Choroid plexus epithelial cell (primary cell): ENCODE measurements at places on chromosomes 13 and 19.

GRCh38 chr19:1671716-1672037 lies 19.3 kb upstream of the TCF3 start:
- DNase-seq = no peak

DNA sequence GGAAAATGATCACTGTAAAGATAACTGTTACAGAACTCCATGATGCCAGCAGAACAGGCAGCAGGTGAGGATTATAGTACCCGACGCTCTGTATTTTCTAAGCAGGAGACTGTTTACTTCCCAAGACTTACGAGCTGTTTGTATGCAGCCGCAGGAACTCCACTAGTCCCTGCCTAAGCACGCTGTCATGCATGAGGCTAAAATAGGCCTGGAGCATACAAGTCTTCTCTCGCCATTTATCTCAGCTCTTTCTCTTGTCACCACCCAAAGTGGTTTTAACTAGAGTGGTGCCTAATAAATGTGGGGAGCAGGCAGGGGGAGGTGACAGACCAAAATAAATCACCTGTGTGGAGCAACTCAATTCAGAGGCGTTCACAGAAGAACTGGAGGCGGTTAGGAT lies 175.8 kb downstream of the TDRD3 start:
- DNase-seq = no peak

GRCh38 chr13:109480011-109480955 lies 306.1 kb downstream of the IRS2 start:
- peak; percentile 89 for DNase-seq

- DNase-seq = no peak
Observed at GRCh38 chr13:76053181-76053580, 417.1 kb downstream of the LMO7 start.

GRCh38 chr13:107088061-107088460 lies 520.1 kb upstream of the ARGLU1 start:
- DNase-seq = no peak

DNA sequence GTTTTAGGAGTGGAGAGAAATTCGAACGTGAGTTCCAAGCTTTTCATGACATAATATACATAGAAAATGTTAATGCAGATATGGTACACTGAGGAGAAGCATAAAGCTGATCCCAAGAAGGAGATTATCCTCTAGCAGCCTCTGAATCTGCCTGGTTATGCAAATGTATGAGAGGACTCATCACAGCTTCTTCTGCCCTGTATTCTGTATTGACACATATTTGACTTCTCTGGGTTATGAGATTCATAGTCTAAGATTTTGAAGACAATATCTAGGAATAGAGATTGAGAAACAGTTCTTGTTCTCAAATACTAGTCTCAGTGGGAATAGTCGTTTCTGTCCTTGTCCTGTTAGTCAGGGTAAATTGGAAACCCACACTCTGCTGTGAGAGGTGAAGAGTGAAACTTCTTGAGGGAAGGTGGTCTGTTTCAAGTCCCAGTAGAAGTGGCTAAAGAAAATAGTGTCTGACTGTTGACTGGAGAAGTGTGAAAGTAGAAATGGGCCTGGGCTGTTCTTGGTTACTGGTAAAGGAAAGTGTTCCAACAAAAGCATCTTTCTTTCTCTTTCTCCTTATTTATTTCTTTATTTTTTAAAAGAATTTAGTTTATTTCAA lies 1356.6 kb downstream of the SLITRK5 start:
- no peak for DNase-seq

GRCh38 chr13:27081893-27082679 lies 89.5 kb downstream of the USP12 start:
- peak; percentile 10 for DNase-seq

DNA sequence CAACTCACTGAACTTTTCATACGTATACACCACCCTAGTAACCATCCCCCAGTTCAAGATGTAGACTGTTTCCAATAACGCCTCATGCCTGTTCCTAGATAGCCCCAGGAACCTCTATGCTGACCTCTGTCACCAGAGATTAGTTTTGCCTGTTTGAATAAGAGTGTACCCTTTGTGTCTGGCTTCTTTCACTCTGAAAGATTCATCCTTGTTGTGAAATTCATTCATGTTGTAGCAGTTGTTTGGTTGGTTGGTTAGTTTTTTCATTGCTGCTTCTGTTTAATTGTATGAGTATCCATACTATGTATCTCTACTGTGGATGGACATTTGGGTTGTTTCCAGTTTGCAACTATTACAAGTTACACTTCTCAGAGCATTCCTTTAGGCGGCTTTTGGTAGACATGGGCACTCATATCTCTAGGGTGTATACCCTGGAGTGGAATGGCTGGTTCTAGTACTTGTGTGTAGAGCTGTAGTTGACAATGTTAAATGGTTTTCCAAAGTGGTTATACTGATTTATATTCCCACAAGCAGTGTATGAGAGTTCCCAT lies 1.6 kb downstream of the RNASEH2B start:
- peak; percentile 9 for DNase-seq

GRCh38 chr19:46839752-46840497 lies 10.7 kb downstream of the AP2S1 start:
- no peak for DNase-seq

- DNase-seq = no peak
Observed at GRCh38 chr19:41478171-41478570, 35.2 kb downstream of the ERICH4 start.

GRCh38 chr19:11047866-11048265 lies 41.4 kb upstream of the LDLR start:
- no peak for DNase-seq

GRCh38 chr13:41552031-41552430 lies 94.7 kb downstream of the RGCC start:
- DNase-seq = no peak

GRCh38 chr19:10091895-10092641 lies 6.0 kb downstream of the SHFL start:
- DNase-seq = no peak

DNA sequence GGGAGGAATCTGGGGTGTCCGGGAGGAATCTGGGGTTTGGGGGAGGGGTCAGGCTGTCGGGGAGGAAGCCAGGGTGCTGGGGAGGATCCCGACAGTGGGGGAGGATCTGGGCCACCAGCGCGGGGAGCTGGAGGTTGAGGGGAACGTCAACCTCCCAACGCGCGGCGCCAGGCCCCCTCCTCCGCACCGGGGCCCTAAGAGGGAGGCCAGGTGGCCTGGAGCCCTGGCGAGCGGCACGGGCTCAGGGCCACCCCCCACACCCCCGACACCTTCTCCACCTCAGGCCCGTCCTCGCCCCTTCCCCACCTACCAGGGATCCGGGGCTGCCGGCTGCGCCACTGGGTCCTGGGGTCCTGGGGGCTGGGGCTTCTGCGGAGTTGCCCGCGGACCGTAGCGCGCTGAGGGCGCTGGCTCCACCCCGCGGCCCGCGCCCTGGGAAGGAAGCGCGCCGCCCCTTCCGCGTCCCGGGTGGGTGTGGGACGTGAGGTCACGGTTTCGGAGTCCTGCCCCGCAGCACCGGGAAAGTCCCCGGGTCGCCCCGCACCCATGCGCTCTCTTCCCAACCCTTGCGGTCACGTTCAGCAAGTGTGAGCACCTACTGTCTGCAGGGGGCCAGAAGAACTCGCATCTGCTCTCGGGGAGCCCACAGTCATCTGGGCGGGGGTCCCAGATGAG lies at the start of gene TICAM1:
TICAM1 (minus strand) TSS at position 409 of the 675 bp plus-strand sequence. CDS start 13,335 bp downstream, outside the sequence.
- peak; percentile 56 for DNase-seq

GRCh38 chr13:78499802-78500201 lies 103.5 kb downstream of the POU4F1 start:
- DNase-seq = no peak

DNA sequence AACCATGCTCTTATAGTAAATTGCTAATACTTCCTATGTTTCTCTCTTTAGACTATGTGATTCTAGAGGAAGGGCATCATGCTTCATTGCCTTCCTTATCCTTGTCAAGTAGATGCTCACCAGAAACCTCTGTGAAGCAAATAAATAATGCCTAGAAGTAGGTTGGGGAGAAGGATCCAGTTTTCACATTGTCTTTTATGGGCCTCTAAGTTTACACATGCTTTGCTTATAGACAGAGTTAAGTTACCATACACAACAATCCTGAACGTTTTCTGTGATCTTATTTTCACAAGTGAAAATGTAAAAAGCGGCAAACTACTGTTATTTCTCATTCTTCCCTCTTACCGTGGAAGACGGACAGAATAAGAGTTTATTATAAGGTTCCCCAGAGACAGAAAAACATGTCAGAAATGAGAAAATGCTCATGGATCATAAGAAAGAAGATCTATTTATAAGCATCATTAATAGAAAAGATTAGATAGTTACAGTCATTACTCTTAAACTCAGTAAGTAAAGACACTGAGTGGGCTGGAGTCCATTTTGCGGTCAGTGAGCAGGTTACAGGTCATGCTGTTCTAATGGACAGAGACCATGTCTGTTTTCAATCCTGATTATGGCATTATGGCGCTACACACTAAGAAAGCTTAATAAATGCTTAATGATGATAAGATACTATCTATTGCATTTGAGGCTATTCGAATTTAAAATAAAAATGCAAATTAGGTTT lies 723.9 kb downstream of the PCDH9 start:
- DNase-seq = no peak

- peak; percentile 34 for DNase-seq
Observed at GRCh38 chr19:56566904-56567273, 379 bp upstream of the ZNF470 start.

GRCh38 chr13:27379694-27380641 lies 44.5 kb upstream of the GTF3A start:
- peak; percentile 54 for DNase-seq

- no peak for DNase-seq
Observed at GRCh38 chr13:73610799-73611592, 523.2 kb downstream of the KLF12 start.

- no peak for DNase-seq
Observed at GRCh38 chr19:32891609-32892008, 22.0 kb upstream of the SLC7A9 start.

- DNase-seq = peak; percentile 98
Observed at GRCh38 chr13:30865123-30866049, 40.7 kb upstream of the MEDAG start.

DNA sequence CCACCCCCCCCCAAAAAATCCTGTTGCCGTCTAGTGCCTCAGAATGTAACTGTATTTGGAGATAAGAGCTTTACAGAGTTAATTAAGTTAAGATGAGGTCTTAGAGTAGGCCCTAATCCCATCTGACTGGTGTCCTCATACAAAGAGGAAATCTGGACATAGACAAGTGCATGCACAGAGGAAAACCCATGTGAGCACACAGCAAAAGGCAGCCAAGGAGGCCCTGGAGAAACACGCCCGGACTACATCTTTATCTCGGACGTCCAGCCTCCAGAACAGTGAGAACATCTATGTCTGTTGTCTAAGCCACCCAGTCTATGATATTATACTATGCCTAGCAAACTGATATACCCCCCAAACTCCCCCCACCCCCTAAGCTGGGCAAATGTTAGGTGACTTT lies 193.8 kb downstream of the KATNAL1 start:
- DNase-seq = no peak

- DNase-seq = no peak
Observed at GRCh38 chr13:42223681-42224080, 48.3 kb upstream of the AKAP11 start.

DNA sequence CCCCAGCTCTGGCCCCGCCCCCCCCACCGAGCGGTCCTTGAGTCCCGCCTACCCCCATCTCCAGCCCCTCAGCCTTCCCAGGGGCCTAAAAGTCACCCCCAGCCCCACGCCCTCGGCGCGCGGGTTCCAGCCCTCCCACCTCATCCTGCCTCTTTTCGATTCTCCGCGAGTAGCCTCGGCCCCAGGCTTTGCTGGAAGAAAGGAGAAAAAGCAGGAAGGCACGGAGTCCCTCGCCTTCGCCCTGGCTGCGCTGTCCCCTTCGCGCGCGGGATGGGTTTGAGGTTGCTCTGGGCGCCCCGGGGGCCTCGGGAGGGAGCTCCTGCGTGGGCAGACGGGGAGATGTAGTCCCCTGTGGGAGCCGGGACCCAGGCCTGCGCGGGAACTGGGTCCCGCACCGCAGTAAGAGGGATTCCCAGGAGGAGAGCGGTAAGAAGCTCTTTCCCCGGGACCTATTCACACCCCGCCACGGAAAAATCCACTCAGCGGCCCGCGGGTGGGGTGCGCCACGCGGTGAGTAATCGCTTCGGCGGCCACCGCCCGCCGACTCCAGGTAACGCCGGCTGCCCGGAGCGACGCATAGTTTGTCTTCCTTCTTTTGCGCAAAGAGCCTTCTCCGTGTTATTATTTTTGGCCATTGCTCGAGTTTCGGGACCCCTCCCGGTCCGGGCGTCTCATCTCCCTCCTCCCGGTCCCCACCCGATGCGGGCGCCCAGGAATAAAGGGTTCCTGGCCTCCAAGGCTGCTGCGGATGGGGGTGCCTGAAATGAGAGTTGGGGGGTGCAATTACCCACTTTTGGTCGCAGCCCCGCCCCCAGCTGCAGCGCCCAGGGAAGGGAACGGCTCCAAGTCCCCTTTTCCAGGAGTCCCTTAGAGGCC lies 865 bp upstream of the CRLF1 start:
- DNase-seq = no peak

GRCh38 chr13:98937911-98938381 lies 39.9 kb downstream of the DOCK9 start:
- peak; percentile 66 for DNase-seq

- peak; percentile 28 for DNase-seq
Observed at GRCh38 chr13:100789481-100789880, 114.9 kb upstream of the TMTC4 start.

- DNase-seq = no peak
Observed at GRCh38 chr13:40342901-40343300, 323.5 kb downstream of the FOXO1 start.

DNA sequence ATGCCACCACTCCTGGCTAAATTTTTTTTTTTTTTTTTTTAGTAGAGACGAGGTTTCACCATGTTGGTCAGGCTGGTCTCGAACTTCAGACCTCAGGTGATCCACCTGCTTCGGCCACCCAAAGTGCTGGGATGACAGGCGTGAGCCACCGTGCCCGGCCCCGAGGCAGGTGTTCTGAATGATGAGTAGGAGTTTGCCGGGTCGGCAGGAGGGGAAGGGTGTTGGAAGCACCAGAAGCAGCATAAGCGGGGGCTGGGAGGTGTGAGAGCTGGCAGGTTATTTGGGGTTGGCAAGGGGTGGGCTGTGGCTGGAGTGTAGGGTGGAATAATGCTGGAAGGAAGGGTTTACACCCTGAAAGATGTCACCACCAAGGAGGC lies 1.8 kb downstream of the SPPL2B start:
- DNase-seq = no peak

- DNase-seq = peak; percentile 43
Observed at GRCh38 chr19:44608391-44608821, 5.0 kb upstream of the IGSF23 start.
